ENCODE measurements at places on chromosomes 2 and 18.

GRCh38 chr18:55136258-55136657 lies 177.0 kb upstream of the CCDC68 start:
- DNase-seq = no peak

DNA sequence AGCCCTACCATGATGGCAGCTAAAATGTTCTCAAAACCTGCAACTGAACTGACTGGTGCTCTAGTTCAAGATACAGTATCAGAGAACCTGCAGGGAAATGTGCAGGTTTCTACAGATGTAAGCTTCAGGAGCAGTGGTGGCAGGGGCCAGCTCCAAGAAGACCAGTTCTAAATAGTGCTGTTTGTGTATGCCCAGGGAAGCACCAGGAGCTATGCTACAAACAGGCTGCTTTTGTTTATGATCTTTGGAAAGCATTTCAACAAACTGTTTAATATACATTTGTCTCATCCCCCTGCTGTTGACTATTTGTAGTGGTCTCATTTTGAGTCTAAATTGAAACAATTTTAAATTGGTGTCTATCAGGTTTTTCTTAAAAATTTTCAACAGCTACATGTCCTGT lies 20.7 kb downstream of the FZD5 start:
- DNase-seq = no peak

GRCh38 chr2:30414961-30415360 lies 32.1 kb upstream of the LCLAT1 start:
- peak; percentile 77 for DNase-seq

DNA sequence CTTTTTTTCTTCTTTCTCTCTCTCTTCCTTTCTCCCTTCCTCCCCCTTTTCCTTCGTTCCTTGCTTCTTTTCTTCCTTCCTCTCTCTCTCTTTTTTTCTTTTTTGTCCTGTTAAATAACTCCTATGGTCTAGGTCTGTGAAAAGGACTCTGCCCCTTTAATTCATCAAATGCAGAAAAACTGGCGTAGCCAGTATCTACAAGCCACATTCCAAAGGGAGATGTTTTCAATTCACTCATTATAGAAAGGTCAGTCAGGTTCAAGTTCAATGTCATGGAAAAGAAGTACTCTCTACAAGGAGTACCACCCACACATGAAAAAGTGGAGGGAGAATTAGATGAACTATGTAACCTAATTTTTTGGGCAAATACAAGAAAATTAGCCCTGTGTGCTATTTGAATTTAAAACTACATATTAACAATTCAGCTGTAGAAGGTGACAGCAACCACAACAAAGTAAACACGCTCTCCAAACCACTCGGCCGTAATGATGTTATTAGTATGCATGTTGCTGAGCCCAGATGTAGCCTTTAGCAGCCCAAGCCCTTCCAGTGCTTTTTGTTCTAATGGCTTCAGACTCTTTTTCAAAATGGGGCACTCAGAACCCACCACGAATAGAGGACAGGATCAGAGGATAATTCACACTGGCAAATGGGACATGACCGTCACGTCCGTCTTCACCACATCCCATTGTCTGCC lies 735.4 kb upstream of the FANCL start:
- no peak for DNase-seq

DNA sequence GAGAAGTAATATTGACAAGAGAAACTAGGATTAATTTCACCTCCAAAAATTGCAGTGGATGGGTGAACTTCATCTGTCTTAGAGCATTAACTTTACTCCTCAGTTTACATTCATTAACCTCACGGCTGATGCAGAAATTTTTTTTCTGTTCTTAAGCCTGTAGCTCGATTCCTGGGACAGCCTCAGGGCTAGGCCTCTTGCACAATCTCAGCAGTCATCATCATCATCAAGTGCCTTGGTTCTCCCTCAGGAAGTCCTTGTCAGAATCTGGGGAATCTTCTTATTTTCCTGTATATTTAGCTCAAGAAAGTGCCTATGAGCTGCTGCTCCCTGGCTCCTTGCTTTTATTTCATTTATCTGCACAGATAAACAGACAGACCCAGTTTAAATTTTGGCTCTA lies 1272.2 kb upstream of the LRRTM1 start:
- no peak for DNase-seq

DNA sequence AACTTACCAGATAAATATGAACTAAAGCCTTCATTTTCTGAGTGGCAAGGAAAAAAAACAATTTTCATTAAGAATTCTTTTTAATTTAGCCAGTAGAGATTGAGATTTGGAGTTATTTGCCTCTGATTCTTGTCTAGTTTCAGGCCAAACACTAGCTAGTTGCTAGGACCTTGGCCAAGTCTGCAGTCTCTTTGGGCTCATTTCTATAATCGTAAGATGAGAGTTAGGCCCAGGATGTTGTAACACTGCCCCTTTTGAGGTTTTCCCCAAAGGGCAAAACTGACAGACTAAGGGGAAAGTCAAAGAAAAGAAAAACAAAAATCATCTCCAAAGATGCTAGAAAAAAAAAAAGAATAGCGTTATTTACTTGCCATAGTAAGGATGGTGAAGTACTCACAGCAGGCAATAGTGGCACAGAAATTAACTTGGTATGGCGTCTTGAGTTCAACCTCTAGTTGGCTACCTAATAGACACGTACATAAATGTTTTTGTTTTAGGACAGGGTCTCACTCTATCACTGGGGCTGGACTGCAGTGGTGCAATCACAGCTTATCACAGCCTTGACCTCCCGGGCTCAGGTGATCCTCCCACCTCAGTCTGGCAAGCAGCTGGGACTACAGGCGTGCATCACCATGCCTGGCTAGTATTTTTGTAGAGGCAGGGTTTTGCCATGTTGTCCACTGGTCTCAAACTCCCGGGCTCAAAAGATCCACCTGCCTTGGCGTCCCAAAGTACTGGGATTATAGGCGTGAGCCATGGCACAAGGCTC lies 23.0 kb upstream of the ADAM17 start:
- DNase-seq = no peak

DNA sequence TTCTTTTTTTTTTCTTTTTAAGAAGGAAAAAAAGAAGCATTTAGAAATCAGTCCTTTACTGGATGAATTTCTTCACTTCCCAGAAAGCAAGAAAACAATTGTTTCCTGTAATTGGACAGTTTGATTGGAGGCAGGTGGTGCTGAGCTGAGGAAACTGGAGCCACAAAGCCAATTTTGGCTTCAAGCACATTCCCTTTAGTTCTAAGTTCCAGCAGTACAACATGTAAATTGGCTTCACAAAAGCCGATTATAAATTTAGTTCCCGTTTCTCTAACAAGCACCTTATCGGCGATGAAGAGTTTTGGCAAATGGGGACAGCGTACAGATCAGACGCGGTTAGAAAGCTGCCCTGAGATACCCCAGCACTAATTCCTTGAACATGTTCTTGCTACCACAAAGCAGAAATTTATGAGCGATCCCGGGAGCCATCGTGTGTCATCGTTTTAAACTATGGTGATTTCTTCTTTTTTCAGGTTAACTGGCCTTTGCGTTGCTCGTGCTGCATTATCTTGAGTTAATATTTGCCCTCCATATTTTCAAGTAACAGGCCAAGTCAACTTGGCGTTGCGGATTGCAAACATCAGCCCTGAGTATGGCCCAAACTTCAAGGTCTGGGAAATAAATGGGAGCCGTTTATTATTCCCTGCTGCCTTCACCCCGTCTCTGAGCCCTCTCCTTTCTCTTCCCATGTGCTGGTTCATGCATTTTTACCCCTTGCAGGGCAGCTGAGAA lies 190.4 kb upstream of the ID2 start:
- DNase-seq = peak; percentile 15

- no peak for DNase-seq
Measured at GRCh38 chr2:102297891-102298290, 13.5 kb upstream of the IL1RL1 start.

GRCh38 chr2:222418739-222419138 lies 5.6 kb upstream of the SGPP2 start:
- no peak for DNase-seq

DNA sequence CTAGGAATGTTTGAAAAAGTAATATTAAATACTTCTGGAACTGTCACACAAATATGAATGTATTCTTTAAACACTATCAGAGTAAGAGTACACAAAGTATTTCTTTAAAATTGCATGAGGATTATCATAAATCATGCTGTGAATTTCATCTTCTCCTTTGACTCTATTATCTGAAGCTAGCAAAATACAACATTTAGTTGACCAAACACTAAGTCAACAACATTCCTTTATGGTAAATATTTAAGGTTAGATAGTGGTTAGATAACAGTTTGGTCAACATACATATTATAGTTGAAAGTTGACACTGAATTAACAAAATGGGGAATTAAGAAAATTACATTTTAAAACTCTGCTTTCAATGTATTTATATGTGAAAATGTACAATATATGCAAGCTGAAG lies 72.1 kb upstream of the GRB14 start:
- no peak for DNase-seq

DNA sequence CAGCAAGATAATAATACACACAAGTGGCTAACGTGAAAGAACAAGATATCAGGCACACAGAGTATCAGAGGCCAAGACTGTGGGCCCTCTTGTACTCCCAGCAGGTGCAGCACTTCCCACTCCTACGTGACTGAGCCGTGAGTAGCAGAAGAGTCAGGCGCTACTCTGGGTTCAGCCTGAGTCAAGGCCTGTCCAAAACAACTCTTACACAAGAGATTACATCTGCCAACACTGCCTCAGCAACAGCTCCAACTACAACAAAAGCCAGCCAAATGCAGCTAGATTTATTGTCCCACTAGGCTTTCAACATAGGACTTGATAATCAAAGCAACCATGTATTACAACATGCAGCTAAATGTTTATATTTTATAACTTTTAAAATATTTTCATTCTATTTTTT lies 56.2 kb downstream of the ITSN2 start:
- DNase-seq = peak; percentile 41

GRCh38 chr2:23436346-23437098 lies 51.5 kb downstream of the KLHL29 start:
- no peak for DNase-seq

- no peak for DNase-seq
Measured at GRCh38 chr2:193520709-193521458, 1326.2 kb upstream of the TMEFF2 start.

GRCh38 chr2:240388471-240389301 lies 46.8 kb upstream of the GPC1 start:
- DNase-seq = no peak

GRCh38 chr2:146927080-146927711 lies 917.6 kb upstream of the ACVR2A start:
- peak; percentile 17 for DNase-seq

- no peak for DNase-seq
Measured at GRCh38 chr2:133675-134593, 87.6 kb upstream of the FAM110C start.

DNA sequence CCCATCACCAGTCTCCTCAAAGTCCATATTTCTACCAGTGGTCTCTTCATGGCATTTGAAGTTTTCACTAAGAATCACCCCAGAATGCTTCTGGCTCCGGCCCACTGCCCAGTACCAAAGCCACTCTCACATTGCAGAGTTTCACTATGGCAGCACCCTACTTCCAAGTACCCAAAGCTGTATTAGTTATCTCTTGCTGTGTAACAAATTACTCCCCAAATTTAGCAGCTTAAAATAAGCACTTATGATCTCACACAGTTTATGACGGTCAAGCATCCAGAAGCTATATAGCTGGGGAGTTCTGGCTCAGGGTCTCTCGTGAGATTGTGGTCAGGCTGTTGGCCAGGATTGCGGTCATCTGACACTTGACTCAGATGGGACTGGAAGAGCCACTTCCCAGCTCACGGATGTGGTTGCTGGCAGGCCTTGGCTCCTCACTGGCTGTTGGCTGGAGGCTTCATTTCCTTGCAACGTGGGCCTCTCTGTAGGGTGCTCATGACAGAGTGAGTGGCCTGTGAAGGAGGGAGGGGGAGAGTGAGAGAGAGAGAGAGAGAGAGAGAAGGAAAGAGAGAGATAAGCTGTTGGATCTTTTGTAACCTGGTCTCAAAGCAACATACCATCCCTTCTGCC lies 189.5 kb downstream of the CTIF start:
- peak; percentile 93 for DNase-seq

- no peak for DNase-seq
Measured at GRCh38 chr2:237980751-237981150, 13.9 kb downstream of the UBE2F start.

DNA sequence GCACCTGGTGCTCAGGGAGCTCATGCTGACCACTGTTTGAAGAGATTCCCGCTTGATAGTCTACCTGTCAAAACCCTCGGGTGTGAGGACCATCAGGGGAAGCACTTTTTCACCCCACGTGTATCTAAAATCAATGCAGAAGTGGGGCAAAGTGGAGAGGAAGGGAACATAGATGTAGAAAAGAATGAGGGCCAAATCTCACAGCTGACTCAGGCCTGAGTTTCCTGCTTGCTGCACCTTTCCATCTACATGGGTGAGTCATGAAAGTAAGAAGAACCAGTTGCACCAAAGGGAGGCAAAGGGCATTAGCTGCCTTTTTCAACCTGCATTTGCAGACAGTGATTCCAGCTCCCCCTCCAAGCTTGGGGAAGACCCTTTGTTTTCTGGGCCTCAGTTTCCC lies 100.2 kb upstream of the MYCN start:
- DNase-seq = no peak

GRCh38 chr2:239953418-239954061 lies 71.6 kb downstream of the NDUFA10 start:
- no peak for DNase-seq

- DNase-seq = no peak
Measured at GRCh38 chr2:86671337-86671981, 47.8 kb upstream of the RNF103 start.

GRCh38 chr2:46804794-46805193 lies 110.8 kb downstream of the MCFD2 start:
- DNase-seq = no peak

- peak; percentile 37 for DNase-seq
Measured at GRCh38 chr2:215851082-215851481, 162.3 kb downstream of the MREG start.

DNA sequence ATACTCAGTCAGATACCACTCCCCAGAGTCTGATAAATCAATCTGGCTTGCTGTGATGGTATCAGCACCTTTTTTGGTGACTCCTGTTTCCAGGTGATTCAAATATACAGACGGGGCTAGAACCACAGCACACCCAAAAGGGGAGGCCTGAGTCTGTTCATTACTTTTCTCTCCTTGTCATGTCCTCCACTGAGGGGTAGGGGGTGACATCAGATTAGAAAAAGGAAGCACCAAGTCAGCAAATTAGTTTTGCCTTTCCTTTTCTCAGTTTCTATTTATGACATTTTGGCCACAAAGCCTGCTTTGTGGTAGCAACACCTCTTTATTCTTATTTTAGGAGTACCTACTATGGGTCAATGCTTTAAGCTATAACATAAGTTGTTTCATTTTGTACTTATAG lies 127.4 kb downstream of the CCDC102B start:
- no peak for DNase-seq

DNA sequence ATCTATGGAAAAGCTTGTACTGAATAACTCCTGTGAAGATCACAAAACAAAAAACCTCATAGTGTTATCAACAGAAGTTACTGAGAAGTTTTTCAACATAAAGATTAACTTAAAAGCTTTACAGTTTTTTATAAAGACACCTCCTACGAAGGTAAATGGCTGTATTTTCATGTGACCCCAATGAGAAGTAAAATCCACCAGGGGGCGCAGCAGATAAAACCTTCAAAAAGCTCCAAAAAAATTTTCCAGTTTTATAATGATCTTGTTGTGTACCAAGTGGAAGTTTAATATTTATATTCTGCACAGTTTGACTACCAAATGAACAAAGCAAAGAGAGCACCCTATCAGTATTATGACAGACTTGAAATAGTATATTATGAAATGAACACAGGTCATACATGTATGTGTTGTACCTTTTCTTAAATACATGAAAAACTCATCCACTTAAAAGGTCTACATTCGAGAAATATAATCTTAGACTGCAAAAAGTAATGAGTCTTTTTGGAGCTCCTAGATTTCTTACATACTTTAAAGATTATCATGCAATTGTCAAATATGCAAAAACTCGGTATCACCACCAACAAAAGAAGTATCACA lies 38.5 kb downstream of the PNO1 start:
- no peak for DNase-seq

- DNase-seq = no peak
Measured at GRCh38 chr2:28354920-28355520, 37.6 kb upstream of the FOSL2 start.

Measured in fibroblast of skin of left quadriceps (primary cell).